ENCODE measurements at places on chromosomes 2 and 18. TPM values are rescaled to one million over a fixed set of nuclear protein-coding genes. Genes with fewer than 3 reads are reported as not detected.
A peak's percentile ranks its signal among the peaks of the same experiment; 100 is the strongest.

GRCh38 chr2:45794134-45794617 is 142.7 kb downstream of the PRKCE start:
- no peaks in the 10 kb centered on the region for H3K27me3 ChIP-seq
- H3K36me3 ChIP-seq: no peaks in the 10 kb centered on the region
- no peak overlapping the region for H3K4me3 ChIP-seq
- H3K27ac ChIP-seq: no peak overlapping the region
- no peaks in the 10 kb centered on the region for H3K4me1 ChIP-seq

DNA sequence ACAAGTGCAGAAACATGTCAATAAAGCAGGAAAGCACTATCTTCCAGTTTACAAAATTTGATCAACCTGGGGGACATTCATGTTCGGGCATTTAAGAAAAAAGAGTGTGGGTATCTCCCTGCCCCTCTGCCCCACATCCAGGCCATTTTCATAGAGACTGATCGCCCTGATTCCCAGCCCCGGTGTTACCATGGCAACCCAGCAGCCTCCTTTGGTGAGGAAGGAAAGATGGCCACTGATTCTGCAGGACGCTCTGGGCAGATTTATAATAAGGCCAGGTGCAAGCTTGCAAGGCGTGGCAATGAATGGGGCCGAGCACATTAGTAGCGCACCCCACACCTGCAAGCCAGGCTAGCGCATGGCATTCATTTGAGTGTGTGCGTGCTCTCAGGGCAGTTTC is 36.7 kb upstream of the ARL4C start:
- no peak overlapping the region for H3K27ac ChIP-seq
- DNase-seq: no peak
- H3K36me3 ChIP-seq: no peaks in the 10 kb centered on the region
- peaks cover 18% of the 10 kb centered on the region for H3K27me3 ChIP-seq

- no peaks in the 10 kb centered on the region for H3K36me3 ChIP-seq
- H3K4me3 ChIP-seq: no peak overlapping the region
- H3K27me3 ChIP-seq: no peaks in the 10 kb centered on the region
- no peak for DNase-seq
Measured at GRCh38 chr18:7904529-7904928, 337.4 kb downstream of the PTPRM start.

GRCh38 chr2:85446296-85447221 is 28.0 kb downstream of the SH2D6 start:
- H3K27me3 ChIP-seq: no peaks in the 10 kb centered on the region
- no peak overlapping the region for H3K27ac ChIP-seq
- no peak overlapping the region for H3K4me3 ChIP-seq
- H3K36me3 ChIP-seq: no peaks in the 10 kb centered on the region

- no peak overlapping the region for H3K4me3 ChIP-seq
- no peak for DNase-seq
- peaks cover 27% of the 10 kb centered on the region for H3K36me3 ChIP-seq
- H3K27ac ChIP-seq: no peak overlapping the region
Measured at GRCh38 chr2:38850045-38850444, 25.7 kb downstream of the DHX57 start.

DNA sequence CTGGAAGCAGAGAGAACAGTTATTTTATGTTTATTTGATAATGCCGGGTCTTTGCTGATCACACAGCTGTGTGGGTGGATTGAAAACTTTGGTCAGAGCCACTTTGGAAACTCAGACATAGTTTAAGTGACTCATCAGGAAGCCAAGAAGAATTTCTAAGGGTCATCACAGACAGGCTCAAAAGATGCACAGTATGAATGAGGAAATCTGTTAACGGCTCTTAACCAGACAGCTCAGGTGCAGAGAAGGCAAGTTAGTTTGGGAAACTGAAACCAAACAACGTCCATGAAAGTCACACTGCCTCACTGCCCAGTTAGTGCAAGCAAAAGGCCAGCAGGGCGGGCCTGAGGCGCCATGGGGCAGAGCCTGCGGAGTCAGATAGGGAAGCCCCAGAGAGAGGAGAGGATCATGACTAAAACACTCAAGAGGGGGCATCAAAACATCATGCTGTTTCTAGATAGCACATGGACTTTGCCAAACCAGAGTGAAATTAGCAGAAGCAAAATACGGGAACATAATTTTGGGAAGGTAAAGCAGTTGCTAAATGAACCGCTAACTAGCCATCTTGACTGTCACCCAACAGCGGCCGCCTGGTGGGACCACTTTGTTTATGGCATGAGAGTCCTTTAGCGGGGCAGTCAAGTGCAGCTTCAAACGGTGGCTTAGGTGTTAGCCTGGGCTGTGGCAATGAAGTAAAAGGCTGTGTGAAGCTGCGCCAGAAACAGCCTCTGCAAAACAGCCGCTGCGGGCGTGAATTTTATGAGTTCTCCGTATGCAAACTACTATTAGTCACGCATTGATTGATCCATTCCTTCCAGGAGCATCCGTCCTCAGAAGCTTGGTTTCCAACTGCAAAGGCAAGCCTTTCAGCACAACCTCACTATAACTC is 101.2 kb downstream of the KCTD18 start:
- DNase-seq: peak; percentile 30
- H3K27ac ChIP-seq: peak overlapping the region; percentile 1
- no peaks in the 10 kb centered on the region for H3K36me3 ChIP-seq
- H3K4me1 ChIP-seq: peaks cover 32% of the 10 kb centered on the region

- H3K4me1 ChIP-seq: no peaks in the 10 kb centered on the region
- no peaks in the 10 kb centered on the region for H3K36me3 ChIP-seq
- H3K27me3 ChIP-seq: peaks cover 1% of the 10 kb centered on the region
- no peak for DNase-seq
Measured at GRCh38 chr2:204452464-204453023, 92.7 kb upstream of the PARD3B start.

DNA sequence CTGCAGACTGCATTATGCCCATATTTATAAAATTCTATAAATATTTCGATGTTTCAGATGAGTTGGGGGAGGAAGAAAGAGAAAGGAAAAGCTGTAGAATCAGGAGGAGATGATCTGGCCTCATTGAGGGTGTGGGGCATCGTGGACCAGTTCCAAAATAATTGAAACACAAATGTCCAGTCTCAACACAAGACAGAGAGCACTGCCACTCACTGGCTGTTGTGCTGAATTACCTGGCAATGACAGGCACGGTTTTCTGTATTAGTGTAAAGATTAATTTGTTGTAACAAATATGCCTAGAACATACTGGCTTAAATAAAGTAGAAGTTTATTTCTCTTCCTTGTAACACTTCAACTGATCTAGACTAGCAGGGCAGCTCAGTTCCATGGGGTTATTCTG is 24.1 kb downstream of the POLE4 start:
- H3K36me3 ChIP-seq: peaks cover 11% of the 10 kb centered on the region
- no peak overlapping the region for H3K27ac ChIP-seq
- no peaks in the 10 kb centered on the region for H3K27me3 ChIP-seq
- H3K4me3 ChIP-seq: no peak overlapping the region

- H3K27me3 ChIP-seq: no peaks in the 10 kb centered on the region
- H3K36me3 ChIP-seq: no peaks in the 10 kb centered on the region
- no peak overlapping the region for H3K4me3 ChIP-seq
- H3K27ac ChIP-seq: no peak overlapping the region
- H3K4me1 ChIP-seq: no peaks in the 10 kb centered on the region
Measured at GRCh38 chr2:140178234-140178633, 1398.0 kb upstream of the NXPH2 start.

GRCh38 chr2:215917953-215918620 is 95.3 kb downstream of the MREG start:
- H3K4me1 ChIP-seq: no peaks in the 10 kb centered on the region
- H3K27ac ChIP-seq: no peak overlapping the region
- H3K36me3 ChIP-seq: no peaks in the 10 kb centered on the region
- peaks cover 9% of the 10 kb centered on the region for H3K27me3 ChIP-seq
- no peak overlapping the region for H3K4me3 ChIP-seq

- no peak overlapping the region for H3K4me3 ChIP-seq
- no peak overlapping the region for H3K27ac ChIP-seq
Measured at GRCh38 chr2:217752714-217753459, 249.9 kb downstream of the TNS1 start.

- no peak overlapping the region for H3K4me3 ChIP-seq
- H3K4me1 ChIP-seq: no peaks in the 10 kb centered on the region
- no peak for DNase-seq
- H3K36me3 ChIP-seq: peaks cover 9% of the 10 kb centered on the region
Measured at GRCh38 chr2:144004742-144005141, 515.2 kb downstream of the ZEB2 start.

- no peak for DNase-seq
- no peak overlapping the region for H3K27ac ChIP-seq
- H3K4me3 ChIP-seq: no peak overlapping the region
- H3K4me1 ChIP-seq: peaks cover 56% of the 10 kb centered on the region
Measured at GRCh38 chr2:190655113-190655512, 6.2 kb downstream of the NAB1 start.

The MPV17 gene
- total RNA-seq: 86.0 TPM

The IL1F10 gene
- not detected for total RNA-seq

The LOXHD1 gene
- not detected for total RNA-seq

The SLC66A3 gene
- total RNA-seq: 15.9 TPM

All from activated CD4-positive, alpha-beta memory T cell treated with anti-CD3 and anti-CD28 coated beads for 36 hours (primary cell).